ENCODE measurements at places on chromosomes 11 and 22.

DNA sequence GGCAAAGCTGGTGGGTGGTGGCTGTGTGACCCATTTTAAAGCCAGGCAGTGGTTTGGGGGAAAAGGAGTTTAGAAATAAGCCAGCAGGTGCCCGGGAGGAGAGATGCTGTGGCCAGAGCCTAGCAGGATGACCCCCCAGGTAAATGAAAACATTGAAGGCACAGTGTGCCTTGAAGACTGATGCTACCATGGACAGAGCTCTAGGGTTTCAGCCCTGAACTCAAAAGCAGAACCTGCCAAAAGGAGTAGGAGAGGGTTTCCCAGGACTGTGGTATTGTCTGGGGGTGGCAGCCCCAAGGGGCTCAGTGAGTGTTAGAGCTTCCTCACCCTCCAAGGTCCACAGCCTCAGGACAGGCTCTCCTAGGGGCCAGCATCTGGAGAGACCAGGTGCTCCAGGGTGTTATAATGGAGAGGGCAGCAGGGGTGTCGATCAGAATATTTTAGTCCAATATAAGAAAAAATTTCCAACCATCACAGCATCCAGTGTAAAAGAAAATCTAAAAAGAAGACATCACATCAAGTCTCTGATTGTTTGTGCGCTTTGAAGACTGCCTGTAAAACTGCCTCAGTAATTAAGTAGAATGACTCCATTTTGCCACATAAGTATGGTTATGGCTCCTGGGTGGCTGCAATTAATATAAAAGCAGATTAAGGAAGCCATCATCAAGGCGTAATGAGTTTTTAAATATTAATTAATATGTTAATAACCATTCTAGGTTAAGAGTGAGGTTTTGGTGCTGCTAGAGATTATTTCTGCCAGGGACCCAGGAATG lies 88.6 kb upstream of the LMO1 start:
- no peak overlapping the region for H3K4me3 ChIP-seq
- H3K36me3 ChIP-seq: no peaks in the 10 kb centered on the region
- no peak for DNase-seq
- H3K4me1 ChIP-seq: no peaks in the 10 kb centered on the region
- no peak overlapping the region for H3K27ac ChIP-seq

GRCh38 chr11:117143390-117143789 lies 697 bp upstream of the PAFAH1B2 start:
- H3K27ac ChIP-seq: peak overlapping the region; percentile 85
- DNase-seq: peak; percentile 72
- H3K4me3 ChIP-seq: peak overlapping the region; percentile 82
- peaks cover 5% of the 10 kb centered on the region for H3K27me3 ChIP-seq
- H3K4me1 ChIP-seq: peaks cover 37% of the 10 kb centered on the region

GRCh38 chr11:32888805-32889204 lies 3.8 kb upstream of the QSER1 start:
- no peak overlapping the region for H3K4me3 ChIP-seq
- DNase-seq: no peak
- H3K27me3 ChIP-seq: no peaks in the 10 kb centered on the region
- H3K36me3 ChIP-seq: no peaks in the 10 kb centered on the region
- H3K4me1 ChIP-seq: no peaks in the 10 kb centered on the region
- no peak overlapping the region for H3K27ac ChIP-seq

DNA sequence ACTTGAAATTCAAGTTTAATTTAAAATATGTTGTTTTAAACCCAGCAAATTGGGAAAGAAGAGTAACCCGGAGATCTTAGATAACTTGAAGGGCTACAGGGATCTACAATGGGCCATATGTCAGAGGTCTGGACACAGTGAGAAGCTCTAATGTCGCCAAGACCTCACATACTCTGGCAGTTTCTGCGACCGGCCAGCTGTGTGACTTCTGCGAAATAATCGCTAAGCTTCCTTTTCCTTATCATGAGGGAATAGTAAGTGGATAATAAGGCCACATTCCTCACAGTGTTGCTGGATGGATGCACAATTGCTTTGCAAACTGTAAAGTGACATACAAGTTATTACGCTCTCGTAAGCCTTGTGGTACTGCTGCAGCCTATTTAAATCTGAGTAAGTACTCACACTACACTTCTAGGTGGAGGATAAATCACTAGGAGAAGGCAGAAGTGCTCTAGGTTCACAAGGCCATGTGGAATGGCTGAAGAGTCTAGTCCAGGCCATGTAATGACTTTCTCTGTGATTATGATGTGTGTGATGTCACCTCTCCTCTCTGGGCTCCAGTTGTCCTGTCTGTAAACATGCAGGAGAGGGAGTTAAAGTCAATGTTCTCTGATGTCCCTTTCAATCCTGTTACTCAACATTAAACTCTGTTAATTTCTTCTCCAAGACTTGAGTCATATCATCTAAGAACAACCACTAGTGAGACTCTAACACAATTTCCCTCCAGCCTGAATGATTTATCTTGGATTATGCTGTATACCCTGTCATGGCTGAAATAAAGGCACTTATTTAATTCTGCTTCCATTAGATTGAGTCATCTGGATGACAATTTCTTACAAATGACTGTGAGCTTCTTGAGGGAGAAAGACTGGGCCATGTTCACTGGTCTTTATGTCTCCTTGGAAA lies 192.6 kb upstream of the NARS2 start:
- no peaks in the 10 kb centered on the region for H3K27me3 ChIP-seq
- H3K27ac ChIP-seq: no peak overlapping the region
- H3K4me3 ChIP-seq: no peak overlapping the region
- no peaks in the 10 kb centered on the region for H3K36me3 ChIP-seq
- H3K4me1 ChIP-seq: no peaks in the 10 kb centered on the region

- H3K4me3 ChIP-seq: no peak overlapping the region
- peaks cover 30% of the 10 kb centered on the region for H3K27me3 ChIP-seq
- H3K36me3 ChIP-seq: no peaks in the 10 kb centered on the region
Measured at GRCh38 chr22:38350444-38351359, 33.5 kb upstream of the CSNK1E start.

DNA sequence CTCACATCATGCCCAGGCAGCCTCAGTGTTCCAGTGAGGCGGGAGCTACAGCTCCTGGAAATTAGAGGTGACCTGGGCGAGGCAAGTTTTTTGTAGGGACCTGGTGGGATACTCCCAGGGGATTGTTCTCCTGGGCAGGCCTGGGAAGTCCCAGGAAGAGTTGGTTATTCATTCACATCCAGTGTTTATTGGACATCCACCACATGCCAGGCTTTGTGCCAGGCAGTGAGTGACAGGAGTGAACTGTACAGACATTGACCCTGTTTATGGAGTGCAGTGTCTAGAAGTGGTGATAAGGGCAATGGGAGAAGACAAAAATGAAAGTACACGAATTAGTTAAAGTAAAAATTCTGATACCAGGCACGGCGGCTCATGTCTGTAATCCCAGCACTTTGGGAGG lies 29.4 kb downstream of the YWHAH start:
- no peaks in the 10 kb centered on the region for H3K36me3 ChIP-seq
- no peak overlapping the region for H3K27ac ChIP-seq
- no peaks in the 10 kb centered on the region for H3K4me1 ChIP-seq
- no peak for DNase-seq
- H3K4me3 ChIP-seq: no peak overlapping the region
- H3K27me3 ChIP-seq: no peaks in the 10 kb centered on the region

DNA sequence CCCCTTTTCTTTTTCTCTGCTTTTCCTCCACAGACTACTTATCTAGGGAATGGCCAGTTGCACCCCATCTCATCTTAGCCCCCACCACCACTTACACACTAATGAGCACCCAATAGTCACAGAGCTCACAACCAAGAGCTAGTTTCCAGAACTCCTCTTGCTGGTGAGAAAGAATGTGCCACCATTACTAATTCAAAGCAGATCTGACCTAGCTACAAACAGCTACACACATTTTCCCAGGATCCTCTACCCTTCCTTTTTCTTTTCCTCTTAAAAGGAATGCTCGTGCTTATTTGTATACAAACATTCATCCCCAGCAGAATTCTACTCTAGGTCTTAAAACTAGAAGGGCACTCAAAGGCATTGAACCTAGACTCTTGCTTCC lies 136.8 kb downstream of the CD44 start:
- H3K4me1 ChIP-seq: peaks cover 23% of the 10 kb centered on the region
- H3K27me3 ChIP-seq: no peaks in the 10 kb centered on the region
- H3K4me3 ChIP-seq: no peak overlapping the region
- H3K27ac ChIP-seq: peak overlapping the region; percentile 67

GRCh38 chr11:65243797-65244196 lies 18.0 kb upstream of the POLA2 start:
- no peak for DNase-seq
- no peaks in the 10 kb centered on the region for H3K27me3 ChIP-seq
- no peaks in the 10 kb centered on the region for H3K36me3 ChIP-seq
- H3K27ac ChIP-seq: no peak overlapping the region
- no peaks in the 10 kb centered on the region for H3K4me1 ChIP-seq

DNA sequence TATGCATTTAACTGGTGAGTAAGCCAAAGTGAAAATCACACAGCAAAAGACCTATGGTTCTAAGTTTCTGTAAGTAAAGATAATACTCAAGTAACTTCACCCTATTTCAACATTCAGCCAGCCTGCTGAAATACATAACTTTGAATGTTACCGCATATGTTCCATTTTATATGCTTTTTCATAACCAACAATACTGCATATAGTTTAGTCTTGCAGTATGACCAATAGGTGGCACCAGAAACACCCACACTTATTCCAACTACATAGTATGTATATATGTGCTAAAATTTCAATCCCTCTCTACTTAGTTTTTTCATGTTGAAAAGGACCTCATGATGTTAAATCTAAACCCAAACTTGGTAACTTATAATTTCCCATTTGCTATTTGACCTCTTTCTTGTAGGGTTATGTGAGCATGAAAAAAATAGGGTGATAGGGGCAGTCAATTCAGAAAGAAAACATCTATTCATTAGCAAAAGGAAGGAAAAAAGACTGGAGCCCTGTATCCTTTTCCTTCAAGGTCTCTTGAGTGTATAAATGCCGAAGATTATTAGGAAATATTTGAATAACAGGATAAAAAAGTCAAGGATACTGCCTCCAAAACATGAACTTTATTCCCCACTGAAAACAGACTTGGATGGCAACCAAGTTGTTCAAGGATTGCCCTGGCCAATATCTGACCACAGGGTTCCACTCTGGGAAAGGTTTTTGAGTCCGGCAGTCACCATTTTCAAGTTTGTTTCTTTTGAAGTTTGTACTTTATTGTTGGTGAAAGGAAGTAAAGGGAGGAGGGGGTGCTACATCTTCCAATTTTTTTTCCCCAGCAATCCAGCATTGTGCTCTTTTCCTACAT lies 23.8 kb upstream of the FZD4 start:
- no peaks in the 10 kb centered on the region for H3K27me3 ChIP-seq
- DNase-seq: no peak

- no peak overlapping the region for H3K4me3 ChIP-seq
- H3K36me3 ChIP-seq: no peaks in the 10 kb centered on the region
- H3K27me3 ChIP-seq: no peaks in the 10 kb centered on the region
- DNase-seq: no peak
- no peak overlapping the region for H3K27ac ChIP-seq
- H3K4me1 ChIP-seq: no peaks in the 10 kb centered on the region
Measured at GRCh38 chr11:61738776-61739175, 13.7 kb upstream of the MYRF start.

- no peaks in the 10 kb centered on the region for H3K36me3 ChIP-seq
- peaks cover 20% of the 10 kb centered on the region for H3K27me3 ChIP-seq
- H3K4me1 ChIP-seq: no peaks in the 10 kb centered on the region
- H3K27ac ChIP-seq: no peak overlapping the region
- H3K4me3 ChIP-seq: no peak overlapping the region
- DNase-seq: no peak
Measured at GRCh38 chr11:14248580-14248981, 110.4 kb downstream of the RRAS2 start.

DNA sequence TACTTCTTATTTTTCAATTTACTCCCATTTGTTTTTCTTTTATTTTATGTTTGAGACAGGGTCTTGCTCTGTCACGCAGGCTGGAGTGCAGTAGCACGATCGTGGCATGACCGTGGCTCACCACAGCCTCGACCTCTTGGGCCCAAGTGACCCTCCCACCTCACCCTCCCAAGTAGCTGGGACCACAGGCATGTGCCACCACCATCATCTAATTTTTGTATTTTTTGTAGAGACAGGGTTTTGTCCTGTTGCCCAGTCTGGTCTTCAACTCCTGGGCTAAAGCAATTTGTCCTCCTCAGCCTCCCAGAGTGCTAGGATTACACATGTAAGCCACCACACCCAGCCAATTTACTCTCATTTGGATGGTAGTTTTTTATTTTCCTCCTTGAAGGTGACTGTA lies 679.3 kb upstream of the CCDC179 start:
- DNase-seq: no peak
- no peaks in the 10 kb centered on the region for H3K36me3 ChIP-seq
- no peak overlapping the region for H3K4me3 ChIP-seq
- no peaks in the 10 kb centered on the region for H3K4me1 ChIP-seq
- H3K27ac ChIP-seq: no peak overlapping the region
